ENCODE measurements at places on chromosomes 6 and 20.

DNA sequence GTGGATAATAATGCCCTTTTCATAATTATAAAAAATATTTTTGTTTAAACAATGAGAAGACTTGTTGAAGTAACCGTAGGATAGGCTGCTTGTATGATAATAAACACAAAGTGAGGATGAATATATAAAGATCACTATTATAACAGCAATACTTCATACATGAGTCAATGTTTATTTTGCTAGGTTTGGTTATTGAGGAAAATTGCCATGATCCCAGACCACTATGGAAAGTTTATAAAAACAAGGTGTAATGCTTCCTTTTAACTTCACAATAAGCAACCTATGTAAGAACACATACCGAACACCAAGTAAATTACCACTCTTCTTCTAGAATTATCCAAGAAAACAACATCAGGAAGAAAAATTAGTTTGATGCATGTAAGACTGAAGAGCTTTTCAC lies 495.3 kb upstream of the RNF217 start:
- no peak for DNase-seq

DNA sequence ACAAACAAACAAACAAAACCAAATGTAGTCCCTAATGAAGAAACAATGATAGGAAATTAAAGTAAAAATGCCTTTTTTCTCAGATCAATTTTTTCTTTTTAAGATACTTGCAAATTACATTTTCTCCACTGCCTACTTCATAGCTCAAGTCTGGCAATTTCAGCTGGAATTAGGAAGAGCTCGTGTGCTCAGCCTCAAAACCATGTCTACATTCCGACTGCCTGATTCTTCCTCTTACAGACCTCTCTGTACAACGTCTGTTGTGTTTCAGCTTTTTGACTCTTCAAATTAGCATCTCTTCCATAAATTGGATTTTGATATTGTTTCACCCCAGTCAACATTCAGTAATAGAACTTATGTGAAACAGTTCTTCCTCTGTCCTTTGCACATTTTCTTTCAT lies 9.3 kb upstream of the EDN1 start:
- DNase-seq = no peak

- DNase-seq = no peak
Observed at GRCh38 chr6:110557199-110557598, 80.8 kb upstream of the SLC22A16 start.

DNA sequence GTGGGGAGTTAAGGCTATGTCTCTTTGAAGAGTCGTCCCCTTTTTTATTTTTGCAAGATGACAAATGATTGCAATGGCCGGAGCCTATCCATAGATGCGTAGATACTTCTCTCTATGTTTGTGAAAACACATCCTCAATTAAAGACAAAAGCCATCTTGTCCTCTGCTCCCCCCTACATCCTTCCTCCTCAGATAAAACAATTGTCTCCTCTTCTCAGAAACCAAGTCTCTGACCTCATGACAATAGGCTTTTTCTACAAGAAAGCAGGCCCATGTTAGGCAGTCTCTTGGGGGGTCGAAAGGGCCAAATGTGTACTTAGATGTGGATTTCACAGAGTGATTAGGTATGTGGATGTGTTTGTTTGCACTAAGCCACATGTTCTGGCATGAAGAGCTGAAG lies 51.1 kb upstream of the SSTR4 start:
- no peak for DNase-seq

Measured in GM12865 (cell line).